ENCODE measurements at places on chromosomes 3 and 15.

DNA sequence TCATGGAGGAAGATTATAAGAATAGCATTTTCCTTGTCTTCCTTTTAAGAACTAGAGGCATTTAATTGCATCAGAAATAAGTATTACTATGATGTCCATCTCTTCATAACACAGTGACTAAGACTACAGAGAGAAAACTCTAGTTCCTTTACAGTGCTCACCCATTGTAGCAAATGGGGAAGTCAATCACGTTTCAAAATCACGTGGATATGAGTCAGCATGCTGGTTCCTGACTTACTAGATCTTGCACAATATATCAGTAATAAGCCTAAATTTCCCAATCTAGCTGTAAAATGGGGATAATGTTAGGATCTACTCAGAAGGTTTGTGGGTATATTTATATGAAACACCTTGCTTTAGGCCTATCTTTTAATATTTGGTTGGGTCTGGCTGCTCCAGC is 254.8 kb upstream of the EOMES start:
- no peak overlapping the region for H3K4me3 ChIP-seq
- H3K27me3 ChIP-seq = no peaks in the 10 kb centered on the region
- no peaks in the 10 kb centered on the region for H3K4me1 ChIP-seq
- no peaks in the 10 kb centered on the region for H3K36me3 ChIP-seq
- DNase-seq = no peak

DNA sequence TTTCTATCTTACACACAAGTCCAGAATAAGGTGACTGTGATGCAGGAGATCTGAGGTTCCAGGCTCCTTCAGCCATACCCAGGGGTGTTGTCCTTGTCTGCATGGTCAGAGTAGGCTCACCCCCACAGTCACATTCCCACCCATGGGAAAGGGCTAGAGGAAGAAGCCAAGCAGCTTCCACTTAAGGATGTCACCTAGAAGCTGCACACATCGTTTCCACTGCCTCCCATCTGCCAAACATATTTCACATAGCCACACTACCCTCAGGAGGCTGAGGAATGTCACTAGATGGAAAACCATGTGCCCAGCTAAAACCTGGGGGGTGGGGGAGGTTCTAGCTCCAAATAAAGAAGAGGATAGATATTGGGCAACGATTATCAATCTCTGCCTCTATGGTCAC is 58.1 kb downstream of the TMEM39A start:
- H3K36me3 ChIP-seq = peaks cover 30% of the 10 kb centered on the region
- no peak for DNase-seq

DNA sequence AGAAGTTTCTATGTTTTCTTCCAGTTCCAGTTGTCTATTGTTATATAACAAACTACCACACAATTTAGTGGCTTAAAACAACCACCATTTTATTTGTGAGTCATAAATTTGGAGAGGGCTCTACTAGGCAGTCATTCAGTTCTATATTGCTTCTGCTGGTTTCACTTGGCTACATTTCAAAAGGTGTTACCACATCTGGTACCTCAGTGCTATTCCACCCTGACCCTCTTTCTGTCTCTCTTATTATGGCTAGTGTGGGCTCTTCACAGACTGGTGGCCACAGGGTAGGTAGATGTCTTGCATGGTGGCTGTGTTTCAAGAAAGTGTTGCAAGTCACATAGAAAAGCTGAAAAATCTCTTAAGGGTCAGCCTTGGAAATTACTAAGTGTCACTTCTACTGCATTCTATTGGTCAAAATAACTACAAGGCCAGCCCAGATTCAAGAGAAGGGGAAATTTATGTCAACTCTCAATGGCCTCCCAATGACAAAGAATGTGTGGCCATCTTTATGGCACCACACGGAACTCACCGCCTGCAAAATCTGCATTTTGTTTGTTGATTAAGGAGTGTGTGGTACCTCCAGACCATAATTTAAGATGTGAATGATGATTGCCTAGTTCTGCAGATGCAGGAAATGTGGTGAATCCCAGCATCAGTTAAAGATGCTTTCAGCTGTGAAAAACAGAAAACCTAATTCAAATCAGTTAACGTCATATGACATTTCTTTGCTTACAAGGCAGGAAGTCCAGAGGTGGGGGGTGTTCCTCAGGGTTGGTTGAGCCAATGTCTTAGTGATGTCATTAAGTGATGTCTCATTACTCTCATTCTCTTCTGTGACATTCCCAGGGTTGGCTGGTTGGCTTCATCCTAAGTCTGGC is 105.8 kb upstream of the RASGRP1 start:
- H3K27ac ChIP-seq = peak overlapping the region; percentile 94
- no peaks in the 10 kb centered on the region for H3K36me3 ChIP-seq
- peak; percentile 26 for DNase-seq
- peaks cover 70% of the 10 kb centered on the region for H3K4me1 ChIP-seq
- H3K27me3 ChIP-seq = no peaks in the 10 kb centered on the region
- peak overlapping the region; percentile 65 for H3K4me3 ChIP-seq

DNA sequence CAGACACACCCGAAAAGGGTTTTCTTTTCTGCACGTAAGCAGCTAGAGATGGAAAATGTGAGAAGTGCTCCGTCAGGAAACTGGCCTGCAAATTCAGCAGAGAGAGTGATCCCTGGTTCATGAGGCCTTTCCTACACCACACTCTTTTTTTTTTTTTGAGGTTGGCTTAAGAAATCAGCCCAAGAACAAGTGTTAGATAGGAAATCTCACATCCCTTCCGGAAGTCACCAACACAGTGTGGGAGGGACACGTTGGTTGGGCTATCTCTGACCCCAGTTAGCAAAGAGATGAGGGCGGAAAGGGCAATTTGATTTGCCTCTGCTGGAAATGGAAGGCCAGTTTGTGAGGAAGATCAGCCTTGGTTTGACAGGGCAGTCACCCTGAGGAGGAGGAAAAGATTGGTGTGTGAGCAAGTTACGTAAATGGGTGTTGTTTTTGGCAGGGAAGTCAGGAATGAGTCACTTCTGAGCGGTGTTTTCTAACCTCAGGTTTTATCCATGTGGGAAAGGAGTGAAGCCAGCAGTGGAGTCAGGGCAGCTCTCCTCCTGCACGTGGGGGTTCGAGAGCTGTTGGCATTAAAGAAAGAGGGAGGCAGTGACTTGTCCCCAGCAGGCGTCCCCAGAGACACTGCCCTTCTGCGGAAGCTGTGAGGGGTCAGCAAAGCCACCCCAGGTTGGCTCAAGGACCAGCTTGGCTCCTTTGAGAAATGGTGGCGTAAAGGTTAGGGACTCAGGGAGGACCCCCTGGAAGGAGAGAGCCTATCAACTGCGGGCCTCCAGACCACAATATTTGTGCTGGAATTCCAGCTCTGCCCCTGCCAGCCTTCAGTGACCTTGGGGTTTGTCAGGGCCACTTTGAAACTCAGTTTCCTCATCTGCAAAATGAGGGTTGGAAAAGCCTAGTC is 237.6 kb upstream of the BHLHE40 start:
- no peak overlapping the region for H3K4me3 ChIP-seq
- no peaks in the 10 kb centered on the region for H3K27me3 ChIP-seq
- no peak for DNase-seq

DNA sequence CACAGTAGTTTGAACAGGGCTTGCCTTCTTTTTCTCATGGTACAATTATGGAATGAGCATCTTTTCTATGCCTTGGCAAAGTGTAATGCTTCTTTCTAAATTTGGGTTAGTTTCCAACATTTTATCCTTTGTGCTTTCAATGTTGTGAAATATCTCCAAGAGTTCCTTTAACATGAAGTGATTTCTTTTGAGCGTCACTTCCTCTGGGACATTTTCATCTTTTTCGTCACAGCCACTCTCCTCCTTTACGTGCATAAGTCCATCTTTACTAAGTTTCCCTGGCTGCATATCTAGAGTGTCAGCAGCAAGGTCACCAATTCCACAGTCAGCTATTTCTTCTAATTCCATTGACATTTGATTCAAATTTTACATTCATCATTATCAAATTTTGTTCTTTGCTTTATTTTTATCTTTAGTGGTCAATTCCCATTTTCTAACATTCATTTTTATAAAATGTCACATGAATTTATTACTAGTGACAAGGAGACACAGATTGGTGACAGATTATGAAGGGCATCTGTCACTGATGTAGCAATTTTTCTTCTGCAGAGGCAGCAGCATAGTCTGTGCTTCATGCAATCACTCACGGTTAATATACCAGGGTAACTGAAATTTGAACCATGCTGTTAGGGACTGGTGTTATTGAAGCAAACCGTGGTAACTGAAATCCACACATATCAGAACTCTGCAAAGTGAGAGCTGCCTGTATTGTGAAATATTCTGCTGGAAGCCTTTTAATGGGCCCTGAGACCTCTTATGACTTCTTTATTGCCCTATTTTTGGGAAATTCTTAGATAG is 126.5 kb upstream of the THBS1 start:
- H3K27me3 ChIP-seq = peaks cover 2% of the 10 kb centered on the region
- no peaks in the 10 kb centered on the region for H3K4me1 ChIP-seq
- H3K27ac ChIP-seq = no peak overlapping the region
- H3K36me3 ChIP-seq = no peaks in the 10 kb centered on the region
- no peak for DNase-seq

DNA sequence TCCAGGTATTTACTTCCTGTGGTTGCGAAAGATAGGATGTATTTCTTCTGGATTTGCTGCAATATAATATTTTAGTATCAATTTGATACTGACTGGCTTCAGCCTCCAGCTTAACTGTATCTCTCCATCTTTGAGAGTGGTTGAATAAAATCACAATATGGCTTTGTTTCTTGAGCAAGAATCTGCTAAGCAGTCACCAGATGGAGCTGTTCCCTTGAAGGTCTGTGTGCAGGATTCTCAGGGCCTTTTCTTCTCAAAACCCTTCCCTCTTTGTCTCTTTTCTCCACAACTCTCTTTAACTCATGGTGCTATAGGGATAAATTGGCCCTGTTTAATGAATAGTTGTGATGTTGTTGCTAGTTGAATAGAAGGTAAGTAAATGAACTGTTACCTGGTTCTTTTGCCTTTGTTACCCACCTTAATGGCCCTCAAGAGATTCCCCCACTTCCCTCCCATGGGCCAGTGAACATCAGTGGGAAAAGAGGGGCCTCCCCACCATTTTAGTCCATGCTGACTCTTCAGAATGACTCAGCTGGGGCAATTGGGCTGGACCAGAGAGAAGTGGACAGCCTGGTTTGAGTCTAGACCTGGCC is 34.8 kb upstream of the RAB6B start:
- H3K4me1 ChIP-seq = peaks cover 9% of the 10 kb centered on the region
- H3K27me3 ChIP-seq = peaks cover 13% of the 10 kb centered on the region
- no peak overlapping the region for H3K4me3 ChIP-seq

DNA sequence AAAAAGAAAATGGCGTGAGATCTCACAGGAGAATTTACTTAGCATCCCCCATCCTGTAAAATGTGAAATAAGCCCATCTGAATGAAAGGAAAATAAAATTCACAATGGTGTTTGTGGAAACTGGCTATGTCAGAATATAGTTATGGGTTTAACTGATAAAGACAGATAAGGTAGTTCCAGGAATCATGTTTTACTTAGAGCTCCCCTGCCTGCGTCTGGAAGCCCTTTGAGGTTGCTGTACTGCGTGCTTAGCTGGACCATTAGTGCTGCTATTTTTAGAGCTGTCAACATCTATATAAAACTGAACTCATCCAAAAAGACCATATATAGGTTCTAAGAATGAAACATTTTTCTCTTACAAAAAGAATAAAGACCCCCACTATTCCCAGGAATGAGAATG is 130.8 kb downstream of the LSAMP start:
- no peaks in the 10 kb centered on the region for H3K36me3 ChIP-seq
- no peaks in the 10 kb centered on the region for H3K27me3 ChIP-seq
- H3K4me3 ChIP-seq = no peak overlapping the region
- no peak for DNase-seq
- no peaks in the 10 kb centered on the region for H3K4me1 ChIP-seq

GRCh38 chr3:27641271-27641800 is 80.8 kb downstream of the EOMES start:
- no peak overlapping the region for H3K4me3 ChIP-seq
- no peaks in the 10 kb centered on the region for H3K36me3 ChIP-seq

GRCh38 chr15:70892912-70893560 is 410 bp downstream of the LRRC49 start:
- peak overlapping the region; percentile 77 for H3K27ac ChIP-seq
- peaks cover 21% of the 10 kb centered on the region for H3K4me1 ChIP-seq
- DNase-seq = no peak
- peaks cover 5% of the 10 kb centered on the region for H3K36me3 ChIP-seq
- peaks cover 11% of the 10 kb centered on the region for H3K27me3 ChIP-seq

GRCh38 chr3:133377396-133377795 is 22.5 kb upstream of the BFSP2 start:
- no peaks in the 10 kb centered on the region for H3K4me1 ChIP-seq
- peaks cover 5% of the 10 kb centered on the region for H3K27me3 ChIP-seq
- no peaks in the 10 kb centered on the region for H3K36me3 ChIP-seq
- H3K27ac ChIP-seq = no peak overlapping the region
- DNase-seq = no peak

DNA sequence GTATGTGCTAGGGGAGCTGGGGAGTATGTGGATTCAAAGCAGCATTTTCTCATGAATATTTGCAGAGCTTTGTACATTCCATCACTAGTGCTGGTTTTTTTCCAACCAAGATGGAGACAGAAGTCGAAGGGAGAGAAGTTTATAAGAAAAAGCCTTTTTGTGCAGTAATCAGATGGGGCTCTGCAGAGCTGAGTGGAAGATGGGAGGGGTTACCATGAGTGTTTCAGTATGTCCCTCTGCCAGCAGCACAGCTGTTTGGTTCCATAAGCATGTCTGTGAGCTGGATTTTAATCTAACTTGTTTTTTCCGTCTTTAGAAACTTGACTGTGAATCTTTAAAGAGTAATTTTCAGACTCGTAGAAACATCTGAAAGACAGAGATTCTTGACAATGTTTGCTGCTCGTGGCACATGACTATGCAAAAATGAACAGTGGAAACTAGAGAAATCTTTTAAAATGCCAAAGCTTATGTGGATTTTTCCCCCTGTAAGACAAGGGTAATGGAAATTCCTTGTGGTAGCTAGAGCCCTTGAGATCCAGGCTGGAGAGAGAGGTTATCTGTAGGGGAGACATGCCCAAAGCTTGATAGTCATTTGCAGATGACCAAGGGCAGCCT is 20.3 kb downstream of the STARD9 start:
- no peak overlapping the region for H3K27ac ChIP-seq
- DNase-seq = no peak
- no peaks in the 10 kb centered on the region for H3K27me3 ChIP-seq
- H3K4me1 ChIP-seq = no peaks in the 10 kb centered on the region
- no peak overlapping the region for H3K4me3 ChIP-seq
- H3K36me3 ChIP-seq = no peaks in the 10 kb centered on the region

All from activated B cell treated with CpG ODN at 0.5 μM for 24 hours (primary cell).